ENCODE measurements at places on chromosomes 4 and X.

GRCh38 chrX:45699158-45699557, 498.5 kb upstream of the DIPK2B start:
- no peak for DNase-seq

DNA sequence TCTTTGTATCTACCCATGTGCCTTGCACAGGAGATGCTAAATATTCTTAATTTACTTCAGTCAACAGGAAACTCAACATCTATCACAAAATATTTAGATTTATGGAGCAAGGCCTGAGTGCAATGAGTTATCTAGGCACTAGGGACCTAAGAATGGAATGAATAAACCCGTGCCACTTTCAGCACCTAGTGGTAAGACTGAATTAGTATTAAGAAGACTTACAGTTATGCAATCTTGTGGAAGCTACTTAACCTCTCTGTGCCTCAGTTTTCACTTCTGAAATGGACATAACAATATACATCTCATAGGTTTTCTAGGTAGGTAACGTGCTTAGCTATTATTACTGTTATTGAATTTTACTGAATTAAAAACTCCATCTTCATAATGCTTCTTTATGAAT, 144.6 kb upstream of the MAP3K15 start:
- DNase-seq = no peak

- peak; percentile 14 for DNase-seq
Observed at GRCh38 chrX:5681159-5681558, 547.5 kb downstream of the NLGN4X start.

GRCh38 chr4:162011089-162011488, 152.7 kb downstream of the FSTL5 start:
- DNase-seq = no peak

GRCh38 chr4:101418055-101418454, 70.7 kb upstream of the PPP3CA start:
- peak; percentile 4 for DNase-seq

DNA sequence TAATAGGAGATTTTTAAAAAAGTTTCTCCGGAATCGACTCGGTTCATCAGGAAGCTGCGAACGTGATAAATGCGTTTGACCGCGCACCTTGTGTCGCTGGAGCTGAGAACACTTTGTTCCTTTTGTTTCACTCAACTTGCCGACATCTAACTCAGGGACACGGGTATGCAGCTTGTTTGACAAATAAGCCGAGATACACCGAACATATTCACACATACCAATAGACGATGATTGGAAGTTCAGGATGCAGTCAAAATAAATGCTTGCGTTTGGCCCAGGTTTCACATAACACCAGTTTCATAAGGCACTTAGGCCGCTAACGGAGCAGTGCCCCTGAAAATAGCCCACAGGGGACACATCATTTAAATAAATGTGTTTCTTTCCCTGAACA, 932 bp upstream of the SHISA3 start:
- no peak for DNase-seq

GRCh38 chr4:43987331-43987944, 461.2 kb downstream of the KCTD8 start:
- DNase-seq = no peak
